ENCODE measurements at places on chromosomes 3 and 15. TPM values are rescaled to one million over a fixed set of nuclear protein-coding genes. Genes with fewer than 3 reads are reported as not detected.

Gene LDHAL6B
- not detected for total RNA-seq

Gene SMARCC1
- 58.4 TPM for total RNA-seq

Gene GOLGA8M
- total RNA-seq = 2.1 TPM

Gene COX17
- 20.6 TPM for total RNA-seq
